Right renal cortex interstitium (tissue), 3 donors: ENCODE measurements at places on chromosomes 6 and 20.

GRCh38 chr6:158934157-158934556, 65.8 kb downstream of the RSPH3 start:
- DNase-seq: no peak

DNA sequence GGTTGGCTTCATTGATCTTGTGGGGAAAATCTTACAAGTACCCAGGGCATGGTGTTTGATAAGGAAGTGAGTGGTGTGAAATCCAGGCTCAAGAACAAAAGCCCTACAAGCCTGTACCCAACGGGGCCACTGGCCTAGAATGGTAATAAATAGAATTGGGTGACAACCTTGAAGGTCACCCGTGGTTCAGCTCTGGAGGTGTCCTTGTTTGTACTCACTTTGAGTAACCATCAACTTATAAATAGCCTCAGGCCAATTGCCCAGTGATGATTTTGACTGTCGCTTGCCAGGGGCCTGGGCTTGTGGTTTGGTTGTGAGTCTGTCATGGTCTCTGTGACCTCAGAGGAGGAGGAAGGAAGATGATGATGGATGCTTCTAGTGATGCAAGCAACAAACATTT, 87.8 kb downstream of the PHACTR3 start:
- DNase-seq: no peak

DNA sequence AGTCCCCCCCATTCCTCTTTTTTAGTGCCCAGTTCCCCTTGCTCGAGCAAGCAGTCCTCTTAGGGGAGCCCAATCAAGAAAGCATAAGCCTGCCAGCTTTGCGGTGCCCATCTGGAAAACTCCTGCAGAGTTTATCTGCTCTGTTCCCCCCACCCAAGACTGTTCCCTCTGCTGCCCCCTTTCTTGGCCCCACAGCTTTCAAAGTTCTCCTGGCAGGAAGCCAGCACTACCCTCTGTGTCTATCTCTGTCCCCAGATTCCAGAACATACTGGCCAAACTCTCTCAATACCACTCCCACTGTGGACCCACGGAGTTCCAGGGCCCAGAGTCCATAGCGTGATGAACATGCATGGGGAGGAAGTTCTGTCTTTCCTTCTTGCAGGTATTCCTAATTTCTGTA, 55.4 kb downstream of the CRYBG1 start:
- no peak for DNase-seq

- DNase-seq: no peak
These were observed 71.4 kb upstream of the TULP1 start for GRCh38 chr6:35583893-35584688.

- no peak for DNase-seq
These were observed 43.5 kb downstream of the OR2B6 start for GRCh38 chr6:28000351-28001045.
